ENCODE measurements at places on chromosomes 13 and 19. TPM values are rescaled to one million over a fixed set of nuclear protein-coding genes. Genes with fewer than 3 reads are reported as not detected.

The MCEMP1 gene
- not detected for total RNA-seq

The SULT2A1 gene
- total RNA-seq: not detected

The SIGLEC10 gene
- total RNA-seq: not detected

The TJP3 gene
- total RNA-seq: not detected

The CYSLTR2 gene
- not detected for total RNA-seq

The GPR12 gene
- not detected for total RNA-seq

The PHLDB3 gene
- total RNA-seq: 8.2 TPM

The USHBP1 gene
- 40.0 TPM for total RNA-seq

The SMIM44 gene
- not detected for total RNA-seq

The NOVA2 gene
- 11.8 TPM for total RNA-seq

The OR10H1 gene
- not detected for total RNA-seq

The POU2F2 gene
- total RNA-seq: 7.4 TPM

The RASAL3 gene
- 18.1 TPM for total RNA-seq

The TEX101 gene
- not detected for total RNA-seq

The CNN1 gene
- 13.4 TPM for total RNA-seq

The BRSK1 gene
- total RNA-seq: 1.2 TPM

The ZNF285 gene
- 3.1 TPM for total RNA-seq

The IL11 gene
- total RNA-seq: 3.1 TPM

The TLE6 gene
- total RNA-seq: 0.58 TPM

The CEACAM1 gene
- 41.5 TPM for total RNA-seq

The FARP1 gene
- 83.7 TPM for total RNA-seq

The ZNF490 gene
- 8.1 TPM for total RNA-seq

The TUBA3C gene
- total RNA-seq: not detected

The PTGIR gene
- 1.8 TPM for total RNA-seq

The CLC gene
- total RNA-seq: not detected

The OR7C1 gene
- total RNA-seq: not detected

The ADAMTSL5 gene
- total RNA-seq: 0.82 TPM

The ZNF486 gene
- total RNA-seq: 4.7 TPM
